NT2/D1 (cell line): ENCODE measurements at places on chromosomes 11 and 22.

DNA sequence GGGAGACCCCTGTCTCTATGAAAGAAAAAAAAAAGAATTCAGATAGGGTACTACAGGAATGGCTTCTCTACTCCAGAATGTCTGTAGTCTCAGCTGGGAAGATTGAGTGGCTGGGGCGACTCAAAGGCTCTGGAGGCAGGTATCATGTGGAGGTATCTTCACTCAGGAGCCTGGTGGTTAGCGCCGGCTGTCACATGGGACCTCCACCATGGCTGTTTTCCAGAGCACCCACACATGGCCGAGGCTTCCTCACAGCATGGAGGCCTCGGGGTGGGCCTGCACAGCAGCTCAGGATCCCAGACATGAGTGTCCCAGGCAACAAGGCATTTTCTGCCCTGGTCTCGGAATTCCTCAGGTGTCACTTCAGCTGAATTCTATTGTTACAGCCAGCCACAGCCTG lies 10.1 kb downstream of the RPS13 start:
- DNase-seq = no peak

GRCh38 chr11:121554552-121554951 lies 101.8 kb upstream of the SORL1-AS1 start:
- DNase-seq = no peak

- no peak for DNase-seq
Measured at GRCh38 chr11:32792111-32792947, 2.1 kb downstream of the CCDC73 start.

DNA sequence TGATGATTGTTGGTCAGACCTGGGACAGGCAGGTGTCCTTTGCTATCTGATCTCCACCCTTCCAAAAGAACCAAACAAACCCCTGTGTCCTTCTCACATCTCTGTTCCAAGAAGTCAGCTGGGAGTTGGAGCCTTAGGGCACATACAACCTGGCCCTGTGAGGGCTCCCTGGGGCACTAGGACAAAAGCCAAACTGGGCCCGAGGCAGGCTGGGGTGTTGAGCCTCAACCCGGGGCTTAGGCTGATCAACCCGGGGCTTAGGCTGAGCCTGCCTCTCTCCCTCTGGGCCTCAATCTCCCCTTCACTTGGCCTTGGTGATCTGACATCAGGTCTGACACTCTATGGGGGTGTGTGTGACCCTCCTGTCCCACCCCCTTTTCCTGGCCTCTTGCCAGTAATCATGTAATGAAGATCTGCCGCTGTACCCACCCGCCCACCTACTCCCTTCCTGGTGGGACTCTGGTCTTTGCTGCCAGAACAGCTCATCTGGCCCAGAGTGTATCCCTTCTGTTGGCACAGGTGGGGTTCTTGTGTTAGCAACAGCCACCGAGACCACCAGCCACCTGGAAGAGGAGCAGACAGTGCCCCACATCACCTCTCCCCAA lies 22.8 kb upstream of the UVRAG start:
- DNase-seq = no peak

- DNase-seq = no peak
Measured at GRCh38 chr11:57303990-57304579, 20.7 kb downstream of the TNKS1BP1 start.

DNA sequence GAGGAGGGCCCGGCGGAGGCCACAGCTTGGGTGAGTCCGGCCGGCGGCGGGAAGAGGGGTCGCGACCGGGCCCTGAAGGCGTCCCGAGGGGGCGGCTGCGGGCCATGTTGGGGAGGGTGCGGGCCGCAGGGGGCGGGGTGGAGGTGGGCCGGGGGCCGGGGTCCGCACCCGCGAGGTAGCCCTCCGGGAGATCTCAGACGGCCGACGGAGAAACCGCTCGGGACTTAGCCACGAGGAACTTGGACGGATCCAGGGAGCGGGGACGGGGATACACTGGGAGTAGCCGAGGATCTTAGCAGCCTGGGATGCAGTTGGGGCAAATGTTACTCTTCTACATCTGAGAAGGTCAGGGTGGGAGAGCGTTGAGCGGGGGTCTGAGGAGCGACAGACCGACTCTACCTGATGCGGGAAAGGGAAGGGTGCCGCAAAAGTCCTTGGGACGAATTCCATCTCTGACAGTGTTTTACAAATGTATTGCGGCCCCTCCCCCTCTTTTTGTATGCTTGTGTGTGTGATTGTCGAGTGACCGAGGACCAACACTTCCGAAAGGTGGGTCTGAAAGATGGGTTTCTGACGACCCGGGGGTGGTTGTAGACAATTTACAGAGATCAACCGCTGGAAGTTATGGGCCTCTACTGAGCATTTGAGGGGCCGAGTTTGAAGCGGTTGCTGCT lies 658 bp downstream of the STIP1 start:
- DNase-seq = no peak

- DNase-seq = peak; percentile 39
Measured at GRCh38 chr11:59754859-59755700, at the start of gene STX3. Gene STX3 (plus strand): TSS chr11:59755376. CDS start chr11:59755606, 230 bp downstream.

GRCh38 chr11:77136074-77136473 lies 8.0 kb downstream of the MYO7A start:
- DNase-seq = no peak

GRCh38 chr22:42500836-42501179 lies 18.8 kb downstream of the RRP7A start:
- DNase-seq = no peak

- no peak for DNase-seq
Measured at GRCh38 chr11:27716835-27717234, 16.6 kb upstream of the BDNF start.

GRCh38 chr11:48096588-48097525 lies 116.5 kb downstream of the PTPRJ start:
- no peak for DNase-seq

DNA sequence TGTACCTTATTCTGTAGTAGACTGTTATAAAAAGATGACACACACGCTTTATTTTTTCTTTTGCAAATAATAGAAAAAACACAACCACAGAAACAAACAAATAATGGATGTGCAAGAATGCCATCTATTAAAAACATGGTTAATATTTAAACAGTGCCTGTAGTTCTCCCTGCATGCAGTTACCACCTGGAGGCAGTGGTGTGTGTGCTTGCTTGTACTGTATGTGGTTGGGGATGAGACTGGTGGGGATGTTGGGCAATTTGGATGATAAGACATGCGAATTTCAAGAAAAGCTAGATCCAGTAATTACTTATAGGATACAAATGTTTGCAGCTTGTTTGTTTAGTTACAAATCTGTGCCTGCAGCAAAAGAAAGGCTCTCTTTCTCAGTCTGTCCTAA lies 3.6 kb downstream of the C11orf87 start:
- no peak for DNase-seq

GRCh38 chr11:74739546-74740270 lies 8.5 kb upstream of the CHRDL2 start:
- no peak for DNase-seq

DNA sequence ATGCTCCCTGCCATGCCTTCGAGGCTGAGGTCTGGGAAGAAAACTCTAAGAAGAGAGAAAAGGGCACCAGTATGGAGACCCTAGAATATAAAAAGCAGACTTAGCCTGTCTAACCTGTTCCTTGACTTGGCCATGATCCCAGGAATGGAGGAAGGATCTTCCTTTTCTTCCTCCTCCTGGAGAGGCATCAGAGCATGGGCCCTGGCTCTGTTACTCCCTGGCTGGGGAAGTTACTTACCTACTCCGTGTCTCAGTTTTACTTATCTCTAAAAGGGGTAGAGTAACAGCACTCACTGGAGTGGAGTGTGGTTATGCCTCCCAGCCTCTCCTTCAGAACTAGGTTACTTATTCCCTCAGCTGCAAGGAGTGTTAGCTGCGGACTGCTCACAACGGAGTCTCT lies 55.2 kb upstream of the PHF21A start:
- DNase-seq = no peak

DNA sequence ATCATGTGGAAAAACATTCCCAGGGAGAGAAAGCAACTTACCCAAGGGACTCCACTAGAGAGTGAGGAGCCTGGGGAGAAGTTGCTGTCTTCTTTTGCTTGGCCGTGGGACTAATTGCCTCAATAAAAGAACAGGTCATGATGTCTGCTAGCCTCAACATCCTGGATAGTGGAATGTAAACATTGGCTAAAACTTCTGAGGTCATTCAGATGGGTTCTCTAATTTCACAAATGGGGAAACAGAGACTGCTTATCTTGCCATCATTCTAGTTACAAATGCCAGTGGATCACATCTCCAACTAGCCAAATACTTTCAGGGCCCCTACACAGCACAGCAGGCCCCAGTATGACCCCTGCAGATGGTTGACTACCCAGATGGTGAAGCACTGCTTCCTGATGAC lies 28.4 kb upstream of the PAMR1 start:
- DNase-seq = no peak

GRCh38 chr11:78469896-78470295 lies 52.3 kb upstream of the GAB2 start:
- no peak for DNase-seq

- DNase-seq = no peak
Measured at GRCh38 chr11:118605116-118605867, 2.1 kb upstream of the PHLDB1 start.

GRCh38 chr22:33909075-33909458 lies 11.2 kb downstream of the LARGE1 start:
- no peak for DNase-seq

GRCh38 chr11:59611570-59612565 lies 3.7 kb downstream of the OSBP start:
- DNase-seq = no peak

- DNase-seq = no peak
Measured at GRCh38 chr22:37898441-37899181, 7.5 kb upstream of the MICALL1 start.

- DNase-seq = no peak
Measured at GRCh38 chr22:23804781-23805291, 18.1 kb downstream of the SMARCB1 start.

DNA sequence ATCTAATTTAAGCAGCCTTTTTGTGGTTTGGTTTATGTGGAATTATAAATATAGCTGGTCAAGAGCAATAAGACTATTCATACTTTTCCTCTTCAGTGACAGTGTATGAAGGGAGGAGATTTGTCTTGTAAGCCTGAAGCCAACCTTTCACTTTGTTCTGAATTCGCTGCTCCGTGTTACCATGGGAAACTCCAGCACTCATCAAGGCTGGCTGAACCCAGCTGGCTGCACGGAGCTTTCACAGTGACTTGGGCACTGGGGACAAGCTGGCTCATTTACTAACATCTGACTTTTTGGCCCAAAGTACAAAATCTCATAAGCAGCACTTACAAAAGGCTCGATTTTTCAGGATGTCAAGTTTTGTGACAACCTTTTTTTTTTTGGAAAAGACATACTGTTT lies 120.4 kb upstream of the GRIA4 start:
- no peak for DNase-seq

- DNase-seq = no peak
Measured at GRCh38 chr11:125346179-125346530, 149.9 kb downstream of the FEZ1 start.

DNA sequence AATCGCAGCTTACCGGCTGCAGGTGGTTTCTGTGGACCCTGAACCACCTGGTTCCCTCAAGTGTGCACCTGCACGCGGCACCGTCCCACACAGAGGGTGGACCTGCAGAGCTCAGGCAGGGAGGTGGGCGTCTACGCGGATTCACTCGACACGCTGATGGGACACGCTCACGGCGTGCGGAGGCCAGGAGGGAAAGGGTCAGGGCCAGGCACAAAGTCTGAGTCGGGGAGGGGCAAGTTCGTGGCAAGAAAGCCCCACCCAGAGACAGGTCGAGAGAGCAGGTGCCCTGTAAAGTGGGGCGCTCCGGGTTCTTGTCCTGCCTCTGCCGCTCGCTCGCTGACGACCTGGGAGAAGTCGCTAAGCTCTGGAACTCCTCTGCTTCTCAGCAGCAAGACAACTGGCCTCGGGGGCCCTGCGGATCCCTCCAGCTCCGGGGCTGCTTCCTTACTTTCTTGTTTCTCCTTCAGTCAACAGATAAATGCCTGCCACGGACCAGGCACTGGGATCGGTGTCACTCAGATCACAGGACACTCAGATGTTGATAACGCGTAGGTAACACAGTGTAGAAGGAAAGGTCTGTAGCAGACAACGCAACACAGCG lies 72.4 kb upstream of the NUP50 start:
- no peak for DNase-seq

- DNase-seq = no peak
Measured at GRCh38 chr22:35546886-35547285, 6.3 kb downstream of the RASD2 start.

DNA sequence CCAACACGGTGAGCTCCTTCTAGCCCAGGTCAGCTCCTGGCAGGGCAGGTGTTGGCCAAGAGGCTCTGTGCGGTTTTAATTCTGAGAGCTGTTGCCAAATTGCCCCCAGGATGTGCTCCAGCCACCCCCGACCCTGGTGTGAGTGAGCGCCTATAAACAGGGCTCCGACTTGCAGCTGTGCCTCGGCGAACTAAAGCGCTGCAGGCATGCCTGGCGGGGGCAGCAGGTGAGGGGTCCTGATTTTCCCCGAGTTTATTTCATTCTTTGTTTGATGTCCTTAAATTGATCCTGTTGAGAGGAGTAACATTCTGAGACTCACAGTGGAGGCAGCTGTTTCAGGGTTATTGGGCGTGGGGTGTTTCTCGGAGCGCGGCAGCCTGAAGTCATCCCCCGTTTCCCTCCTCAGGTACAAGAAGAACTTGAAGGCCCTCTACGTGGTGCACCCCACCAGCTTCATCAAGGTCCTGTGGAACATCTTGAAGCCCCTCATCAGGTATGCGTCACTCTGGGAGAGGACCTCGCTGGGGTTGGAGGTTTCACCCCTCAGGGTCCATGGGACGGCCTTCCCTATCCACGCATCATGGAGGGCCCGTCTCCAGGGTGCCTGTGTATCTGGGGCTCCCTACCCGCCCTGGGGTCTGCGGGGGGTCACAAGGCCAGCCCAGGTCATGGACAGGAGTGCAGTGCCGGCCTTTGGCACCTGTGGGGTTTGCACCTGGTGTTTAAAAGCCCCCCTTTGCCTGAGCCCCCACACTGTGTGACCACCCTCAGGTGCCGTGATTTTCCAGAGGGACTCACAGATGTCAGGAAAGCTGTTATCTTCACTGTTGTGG lies 62.1 kb downstream of the ARHGAP8 start:
- DNase-seq = no peak

DNA sequence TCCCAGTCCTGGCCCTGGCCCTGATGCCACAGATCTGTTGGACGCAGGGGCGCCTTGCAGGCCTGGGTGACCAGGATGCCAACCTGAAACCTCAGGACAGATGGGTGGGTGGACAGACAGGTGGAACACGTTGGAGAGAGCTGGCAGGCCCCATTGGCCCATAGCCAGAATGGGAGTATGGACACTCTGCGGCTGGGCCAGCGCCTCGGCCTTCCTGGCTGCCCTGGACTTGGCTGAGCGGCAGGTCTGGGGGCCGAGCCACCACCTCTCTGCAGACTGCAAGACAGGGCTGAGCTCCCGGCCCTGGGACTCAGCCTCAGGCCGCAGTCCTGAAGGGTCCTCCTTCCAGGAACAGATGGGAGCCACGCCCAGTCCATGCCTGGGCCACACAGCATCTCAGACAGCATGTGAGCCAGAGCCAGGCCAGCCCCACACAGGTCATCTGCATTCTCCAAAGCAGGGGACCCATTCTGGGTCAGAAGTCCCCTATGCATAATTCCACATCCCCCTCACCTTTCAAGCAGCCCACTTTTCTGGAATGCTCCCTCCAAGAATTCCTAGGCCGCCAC lies 14.1 kb downstream of the WNT7B start:
- no peak for DNase-seq

- no peak for DNase-seq
Measured at GRCh38 chr11:11016068-11016467, 158.2 kb upstream of the ZBED5 start.
